Stomach (tissue), 19 donors: ENCODE measurements at places on chromosomes 4 and X. TPM values are rescaled to one million over a fixed set of nuclear protein-coding genes. Genes with fewer than 3 reads are reported as not detected.

- H3K36me3 ChIP-seq: no peaks in the 10 kb centered on the region
- H3K27me3 ChIP-seq: no peaks in the 10 kb centered on the region
- DNase-seq: no peak
- H3K27ac ChIP-seq: no peak overlapping the region
- no peaks in the 10 kb centered on the region for H3K4me1 ChIP-seq
Observed at GRCh38 chrX:128676651-128677050, 624.4 kb upstream of the ACTRT1 start.

Gene BST1
- not detected for total RNA-seq

DNA sequence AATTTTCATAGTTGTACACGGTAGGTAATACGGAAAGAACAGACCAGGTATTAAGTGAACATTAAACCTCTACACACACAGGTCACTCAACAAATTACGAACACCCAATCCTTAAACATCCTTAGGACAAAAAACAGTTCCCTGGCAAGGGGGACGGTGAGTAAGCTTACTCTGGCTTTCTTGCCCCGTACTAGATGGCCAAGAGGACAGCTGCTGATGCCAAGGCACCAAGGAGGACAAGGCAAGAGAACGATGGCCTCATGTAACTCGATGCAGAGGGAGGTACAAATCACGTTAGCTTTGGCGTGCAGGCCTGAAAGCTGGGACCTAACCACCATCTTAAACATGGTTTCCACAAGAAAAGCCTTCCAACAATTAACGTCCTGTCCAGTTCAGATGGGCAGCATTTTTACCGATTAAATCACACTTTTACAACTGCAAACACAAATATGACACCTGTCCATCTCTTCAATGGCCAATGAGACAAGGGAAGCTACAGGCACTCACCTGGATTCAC is 23.7 kb downstream of the FAT1 start:
- no peaks in the 10 kb centered on the region for H3K36me3 ChIP-seq
- DNase-seq: no peak
- H3K4me1 ChIP-seq: peaks cover 25% of the 10 kb centered on the region
- H3K27me3 ChIP-seq: no peaks in the 10 kb centered on the region

- no peaks in the 10 kb centered on the region for H3K4me1 ChIP-seq
- no peak overlapping the region for H3K4me3 ChIP-seq
- DNase-seq: no peak
- no peak overlapping the region for H3K27ac ChIP-seq
Observed at GRCh38 chr4:34492414-34492813, 1751.9 kb downstream of the ARAP2 start.

GRCh38 chr4:155566354-155566753 is 100.3 kb upstream of the GUCY1A1 start:
- no peak for DNase-seq
- H3K4me1 ChIP-seq: no peaks in the 10 kb centered on the region
- H3K27ac ChIP-seq: no peak overlapping the region
- H3K36me3 ChIP-seq: no peaks in the 10 kb centered on the region
- no peak overlapping the region for H3K4me3 ChIP-seq

GRCh38 chr4:140690093-140690492 is 66.1 kb downstream of the TBC1D9 start:
- H3K4me1 ChIP-seq: no peaks in the 10 kb centered on the region
- no peak overlapping the region for H3K27ac ChIP-seq
- DNase-seq: no peak
- H3K36me3 ChIP-seq: no peaks in the 10 kb centered on the region
- H3K4me3 ChIP-seq: no peak overlapping the region
- no peaks in the 10 kb centered on the region for H3K27me3 ChIP-seq

Gene FRAS1
- total RNA-seq: 12.7 TPM

DNA sequence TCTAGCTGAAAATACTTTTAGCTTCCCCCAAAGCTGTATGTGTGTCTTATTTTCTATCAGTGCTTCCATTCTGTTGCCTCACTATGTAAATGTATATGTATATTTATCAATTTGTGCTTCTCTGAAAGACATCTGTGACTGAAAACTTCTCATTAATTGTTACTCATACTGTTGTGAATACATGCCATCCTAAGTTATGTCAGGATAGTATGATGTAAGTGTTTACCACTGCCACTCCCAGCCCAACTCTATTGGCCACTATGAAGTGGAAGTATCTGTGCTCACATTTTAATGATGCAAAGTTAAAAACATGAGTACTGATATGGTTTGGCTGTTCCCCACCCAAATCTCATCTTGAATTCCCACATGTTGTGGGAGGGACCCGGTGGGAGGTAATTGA is 24.4 kb downstream of the GATB start:
- H3K4me1 ChIP-seq: no peaks in the 10 kb centered on the region
- H3K4me3 ChIP-seq: no peak overlapping the region
- no peaks in the 10 kb centered on the region for H3K27me3 ChIP-seq
- no peak for DNase-seq
- H3K36me3 ChIP-seq: peaks cover 17% of the 10 kb centered on the region
- no peak overlapping the region for H3K27ac ChIP-seq
